Common myeloid progenitor, CD34-positive (primary cell): ENCODE measurements at places on chromosomes 3 and 15.

GRCh38 chr3:49013738-49014660 is 4.4 kb downstream of the DALRD3 start:
- peak; percentile 50 for DNase-seq

- DNase-seq: no peak
Observed at GRCh38 chr3:161263057-161263456, 41.9 kb downstream of the NMD3 start.

- DNase-seq: no peak
Observed at GRCh38 chr15:60966316-60966715, 262.8 kb downstream of the RORA start.

- DNase-seq: no peak
Observed at GRCh38 chr3:121111914-121112612, 204.1 kb downstream of the STXBP5L start.

GRCh38 chr3:50455161-50456018 is 48.0 kb downstream of the CACNA2D2 start:
- DNase-seq: no peak

DNA sequence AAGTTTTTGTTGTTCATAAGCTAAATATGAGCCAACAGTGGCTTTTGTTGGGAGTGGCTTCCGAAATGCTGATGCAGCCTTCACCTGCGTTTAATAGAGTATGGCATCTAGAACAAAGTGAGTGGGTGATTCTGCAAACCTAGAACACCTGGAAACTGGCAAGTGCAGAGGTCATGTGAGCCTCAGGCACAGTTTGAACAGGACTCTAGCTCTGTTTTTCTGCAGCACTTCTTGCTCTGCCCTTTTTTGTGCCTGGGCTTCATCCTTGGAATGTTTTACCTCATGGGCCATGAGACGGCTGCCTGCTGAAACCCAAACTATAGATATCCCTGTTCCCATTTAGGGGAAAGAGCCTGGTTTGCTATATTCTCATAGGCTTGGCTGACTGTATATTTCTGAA is 73.5 kb downstream of the LPP start:
- DNase-seq: no peak

GRCh38 chr15:92167451-92167850 is 226.2 kb upstream of the ST8SIA2 start:
- no peak for DNase-seq

DNA sequence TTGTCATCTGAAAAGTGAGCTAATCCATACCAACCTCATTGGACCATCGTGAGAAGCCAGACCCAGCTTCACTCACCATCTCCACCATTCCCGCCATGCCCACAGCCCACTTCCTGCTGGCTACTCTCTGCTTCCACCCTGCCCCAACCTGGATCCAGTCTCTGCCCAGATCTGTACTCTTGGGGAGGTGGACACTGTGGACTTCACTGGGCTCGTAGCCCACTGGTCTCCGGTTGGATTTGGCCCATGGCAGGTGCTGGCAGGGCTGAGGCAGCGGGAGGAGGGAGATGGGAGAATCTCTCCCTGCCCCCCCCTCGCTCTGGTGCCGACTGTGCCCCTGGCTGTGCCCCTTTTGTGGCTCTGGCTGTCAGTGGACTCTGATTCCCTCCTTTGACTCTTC is 193.8 kb downstream of the ABHD5 start:
- DNase-seq: no peak

DNA sequence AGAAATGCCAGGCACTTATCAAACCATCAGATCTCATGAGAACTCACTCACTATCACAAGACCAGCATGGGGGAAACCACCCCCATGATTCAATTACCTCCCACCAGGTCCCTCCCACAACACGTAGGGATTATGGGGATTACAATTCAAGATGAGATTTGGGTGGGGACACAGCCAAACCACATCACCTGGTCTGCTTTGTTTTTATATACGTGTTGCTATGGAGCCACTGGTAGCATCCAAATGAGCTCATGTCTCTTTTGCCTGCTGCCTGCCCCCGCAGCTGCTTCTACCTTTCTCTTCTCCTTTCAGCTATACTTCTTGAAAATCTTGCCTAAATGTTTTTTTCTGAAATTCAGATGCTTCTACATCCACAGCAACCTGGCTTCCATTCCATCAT is 26.8 kb upstream of the PCOLCE2 start:
- DNase-seq: no peak

- no peak for DNase-seq
Observed at GRCh38 chr3:71121429-71122167, 461.9 kb downstream of the FOXP1 start.
